ENCODE measurements at places on chromosomes 7 and 10. TPM values are rescaled to one million over a fixed set of nuclear protein-coding genes. Genes with fewer than 3 reads are reported as not detected.

Gene FBXL13
- total RNA-seq = 0.52 TPM

Gene HHEX
- total RNA-seq = 8.3 TPM

Gene RBP3
- total RNA-seq = 0.06 TPM

Gene CARD11
- 0.99 TPM for total RNA-seq

Gene GIMAP8
- 18.5 TPM for total RNA-seq

Gene FAM237B
- total RNA-seq = not detected

Gene PKD2L1
- not detected for total RNA-seq

Gene HDAC9
- total RNA-seq = 130 TPM
